ENCODE measurements at places on chromosomes 7 and 10. TPM values are rescaled to one million over a fixed set of nuclear protein-coding genes. Genes with fewer than 3 reads are reported as not detected.

CALML5 gene
- not detected for total RNA-seq

CWF19L1 gene
- 24.0 TPM for total RNA-seq

GRM3 gene
- 0.03 TPM for total RNA-seq

OR6V1 gene
- total RNA-seq: not detected

GJD4 gene
- total RNA-seq: 0.17 TPM

GDI2 gene
- total RNA-seq: 361 TPM

CPXM2 gene
- total RNA-seq: 4.9 TPM

PDE6C gene
- 0.07 TPM for total RNA-seq

VSTM2A gene
- total RNA-seq: not detected

TUBAL3 gene
- total RNA-seq: 1.0 TPM

ARL3 gene
- 6.4 TPM for total RNA-seq

AKR1C2 gene
- total RNA-seq: 51.0 TPM

SMKR1 gene
- total RNA-seq: 0.88 TPM

CLDN15 gene
- total RNA-seq: 11.4 TPM

- DNase-seq: no peak
These were observed 19.5 kb downstream of the DNAH11 start for GRCh38 chr7:21562385-21562784.

DNA sequence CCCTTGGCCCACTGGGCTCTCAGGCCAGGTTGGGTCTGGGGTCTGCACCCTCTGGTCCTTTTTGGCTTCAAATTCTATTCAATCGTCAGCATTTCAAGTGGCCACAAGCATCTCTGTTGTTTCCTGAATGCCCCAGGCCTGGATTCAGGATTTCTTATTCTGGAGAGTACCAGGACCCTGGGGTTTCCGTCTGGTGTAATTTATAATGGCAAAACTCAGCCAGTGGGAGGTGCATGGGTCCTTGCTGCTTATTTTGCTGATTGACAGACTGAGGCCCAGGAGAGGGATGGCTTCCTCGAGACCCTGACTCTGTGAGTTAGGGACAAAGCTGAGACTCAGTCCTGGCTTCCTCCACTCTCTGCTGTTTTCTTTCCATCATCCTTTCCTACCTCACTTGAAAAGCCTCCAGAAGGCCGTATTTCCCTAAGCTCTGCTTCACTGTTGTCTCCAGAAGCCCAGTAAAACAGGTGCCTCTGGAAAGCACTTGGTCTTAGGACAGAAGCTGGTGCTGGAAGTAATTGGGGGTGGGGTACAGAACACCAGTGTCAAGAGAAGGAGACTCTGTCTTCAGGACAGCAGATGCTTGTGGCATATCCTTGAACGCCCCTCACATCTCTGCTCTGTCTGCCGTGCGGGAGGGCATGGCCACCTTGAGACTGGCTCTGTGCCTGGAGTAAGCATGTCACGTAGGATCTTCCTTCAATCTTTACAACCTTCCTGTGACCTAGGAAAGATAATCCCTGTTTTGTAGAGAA, 39.4 kb upstream of the SH2D4B start:
- DNase-seq: no peak

GRCh38 chr10:72264536-72264935, 9.2 kb upstream of the DDIT4 start:
- no peak for DNase-seq

- no peak for DNase-seq
These were observed 100.1 kb downstream of the XPNPEP1 start for GRCh38 chr10:109823196-109823595.

DNA sequence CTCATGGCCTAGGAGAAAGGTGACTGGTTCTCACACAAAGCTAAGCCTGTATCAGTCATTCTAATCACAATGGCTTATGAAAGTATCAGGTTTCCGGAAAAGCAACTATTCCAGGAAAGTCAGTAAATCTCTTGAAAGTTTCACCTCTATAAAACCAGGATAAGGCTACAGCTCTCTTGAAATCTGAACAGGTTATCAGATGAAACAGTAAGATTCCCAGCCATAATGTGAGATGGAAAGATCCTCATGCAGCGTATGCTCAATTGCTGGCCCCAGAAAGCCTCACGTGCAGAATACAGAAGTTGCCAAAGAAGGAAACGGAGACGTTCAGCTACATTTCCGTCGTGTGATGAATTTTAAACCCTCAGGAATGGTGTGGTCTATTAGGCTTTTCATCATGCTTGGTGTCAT, 90.0 kb downstream of the PFKFB3 start:
- DNase-seq: no peak

- no peak for DNase-seq
These were observed 146.6 kb downstream of the SH2D4B start for GRCh38 chr10:80684259-80684658.

- DNase-seq: no peak
These were observed 18.2 kb upstream of the MAGI2 start for GRCh38 chr7:79471699-79472098.

DNA sequence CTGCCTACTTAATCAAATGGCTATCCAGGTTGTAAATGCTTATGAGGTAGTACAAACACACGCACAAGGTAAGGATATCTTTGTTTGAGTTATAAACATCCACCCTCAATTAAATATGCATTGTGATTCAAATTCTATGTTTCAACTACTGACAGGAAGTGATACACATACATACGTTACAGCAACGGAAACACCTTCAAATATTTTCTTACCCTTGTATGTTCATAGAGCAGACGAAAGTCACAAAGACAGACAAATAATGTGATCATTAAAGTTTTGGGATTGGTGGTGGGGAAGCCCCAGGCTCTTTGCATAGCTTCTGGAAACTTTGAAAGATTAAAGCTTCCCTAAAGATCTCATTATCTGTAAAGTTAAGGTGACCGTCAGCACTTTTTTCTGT, 521.0 kb downstream of the PARD3 start:
- DNase-seq: no peak

- DNase-seq: no peak
These were observed 120.3 kb upstream of the TMEM106B start for GRCh38 chr7:12090757-12091221.

DNA sequence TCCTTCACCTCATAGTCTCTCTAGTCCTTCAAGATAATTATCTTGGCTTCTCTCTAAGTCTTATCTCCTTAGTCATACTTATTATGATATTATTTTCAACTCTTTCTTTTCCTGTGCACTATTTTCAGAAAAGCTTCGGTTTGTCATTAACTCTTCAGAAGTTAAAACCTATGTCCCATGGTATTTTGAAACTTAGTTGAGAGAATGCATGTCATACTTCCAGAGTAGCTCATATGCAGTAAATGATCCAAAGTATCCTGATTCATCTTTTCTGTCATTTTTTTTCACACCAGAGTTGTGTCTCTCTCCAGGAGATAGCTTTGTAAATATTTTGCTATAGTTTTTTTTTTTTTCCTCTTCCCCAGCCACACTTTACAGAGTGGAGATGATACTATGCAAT, 1008.6 kb downstream of the NRG3 start:
- DNase-seq: no peak

GRCh38 chr7:11297764-11298163, 324.1 kb downstream of the PHF14 start:
- DNase-seq: no peak

GRCh38 chr10:10797513-10797912, 220.2 kb upstream of the CELF2 start:
- no peak for DNase-seq

- peak; percentile 50 for DNase-seq
These were observed 21.6 kb downstream of the RBM28 start for GRCh38 chr7:128322040-128322643.

DNA sequence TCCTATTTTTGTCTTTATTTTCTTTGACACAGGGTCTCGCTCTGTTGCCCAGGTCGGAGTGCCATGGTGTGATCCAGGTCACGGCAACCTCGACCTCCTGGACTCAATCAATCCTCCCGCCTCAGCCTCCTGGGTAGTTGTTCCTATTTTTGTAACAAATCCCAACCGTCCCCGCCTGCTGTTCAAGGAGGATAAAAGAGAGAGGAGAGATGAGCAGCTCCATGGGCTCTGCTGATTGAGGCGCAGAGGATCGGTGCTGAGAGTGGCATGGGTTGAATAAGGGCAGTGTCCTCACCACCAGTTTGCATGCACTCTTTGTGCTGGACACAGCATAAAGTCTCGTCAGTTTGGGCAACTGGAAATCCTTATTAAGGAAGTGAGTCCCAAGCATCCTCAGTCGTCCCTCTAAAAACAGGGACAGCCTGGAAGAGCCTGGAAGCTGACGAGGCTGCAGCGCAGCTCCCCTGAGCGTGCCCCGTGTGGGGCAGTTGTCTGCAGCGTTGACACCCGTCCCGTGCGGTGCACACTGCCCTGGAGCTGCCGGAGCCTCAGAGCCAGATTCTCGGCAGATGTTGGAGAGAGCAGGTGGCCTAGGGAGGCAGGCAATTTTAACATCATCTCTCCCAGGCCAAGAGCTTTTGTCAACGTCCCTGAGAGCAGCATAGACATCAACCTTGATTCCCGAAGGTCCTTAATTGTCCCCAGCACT, 404.2 kb upstream of the RNF32 start:
- DNase-seq: no peak

DNA sequence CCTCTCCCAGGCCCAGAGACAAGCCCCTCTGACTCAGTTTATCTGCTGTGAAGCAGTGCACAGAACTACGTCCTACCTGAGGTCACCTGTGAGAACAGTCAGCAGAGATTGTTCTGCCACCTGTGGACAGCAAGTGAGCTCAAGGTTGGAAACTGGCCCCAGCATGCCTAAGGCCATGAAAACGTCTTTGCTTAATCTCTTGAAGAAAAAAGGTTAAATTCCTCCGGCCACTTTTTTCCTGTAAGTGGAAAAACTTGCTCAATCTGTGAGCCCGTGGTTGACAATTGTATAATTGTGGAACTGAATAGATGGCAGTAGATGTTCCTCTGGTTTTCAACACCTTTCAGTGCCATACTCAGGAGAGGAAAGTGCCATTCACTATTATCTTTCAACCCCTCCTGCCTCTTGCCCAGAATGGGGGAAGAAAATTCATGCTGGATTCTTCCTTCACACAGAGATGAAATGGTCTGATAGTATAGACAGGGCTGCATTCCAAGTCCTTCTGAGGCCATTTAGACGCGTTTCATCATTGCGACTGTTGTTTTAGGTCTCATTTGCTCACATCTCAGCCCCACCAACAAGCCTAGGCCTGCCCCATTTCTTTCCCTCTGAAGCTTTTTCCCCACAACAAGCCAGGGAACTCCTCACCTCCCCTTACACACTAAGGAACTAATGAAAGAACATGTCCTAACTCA, 292.9 kb downstream of the FZD1 start:
- no peak for DNase-seq

DNA sequence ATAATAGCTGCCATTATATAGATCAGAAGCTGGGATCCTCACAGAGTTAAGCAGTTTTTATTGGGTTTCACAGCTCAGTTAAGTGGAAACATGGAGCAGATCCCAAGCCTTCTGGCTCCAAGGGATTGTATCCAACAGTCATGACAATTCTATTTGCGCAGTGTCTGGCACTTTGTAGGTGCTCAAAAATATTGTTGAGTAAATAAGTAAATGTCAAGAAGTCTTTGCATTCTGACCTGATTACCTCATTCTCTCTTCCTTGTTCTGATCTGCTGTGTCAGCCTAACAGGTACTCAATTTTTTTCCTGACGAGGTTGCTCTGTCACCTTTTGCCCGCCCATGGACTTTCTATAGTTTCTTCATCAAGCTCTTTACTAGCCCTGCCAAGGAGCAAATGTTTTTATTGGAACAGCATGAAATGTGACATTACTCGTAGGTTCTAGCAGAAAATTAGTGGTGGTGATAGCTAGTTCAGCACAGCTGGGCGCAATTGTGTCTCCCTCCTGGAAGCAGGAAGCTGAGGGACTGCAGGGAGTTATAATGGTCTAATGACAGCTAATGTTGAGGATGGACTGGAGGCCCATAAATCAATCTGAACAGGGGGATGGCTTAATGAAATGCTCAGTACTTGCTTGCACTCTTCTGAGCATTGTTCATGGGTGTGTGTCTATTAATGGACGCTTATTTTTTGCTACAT, 680.2 kb downstream of the CCSER2 start:
- DNase-seq: peak; percentile 39

DNA sequence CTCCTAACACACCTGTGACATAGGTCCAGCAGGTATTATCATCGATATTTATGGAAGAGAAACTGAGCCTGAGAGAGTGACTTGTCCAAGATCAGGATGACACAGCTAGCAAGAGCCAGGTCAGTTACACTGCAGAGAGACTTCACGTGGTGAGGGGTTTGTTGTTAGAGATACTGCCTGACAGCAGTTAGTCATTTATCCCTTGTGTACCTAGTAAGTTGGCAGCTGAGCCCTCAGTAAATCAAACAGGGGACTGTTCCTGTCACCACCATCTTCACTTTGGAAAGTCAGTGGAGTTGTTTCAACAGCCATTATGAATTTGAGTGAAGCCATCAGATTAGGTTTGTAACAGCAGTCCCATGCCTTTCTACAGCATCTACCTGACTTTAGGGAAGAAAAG, 87.5 kb upstream of the GATA3 start:
- no peak for DNase-seq

- peak; percentile 77 for DNase-seq
These were observed 115.4 kb downstream of the ZMIZ1 start for GRCh38 chr10:79184145-79184625.

DNA sequence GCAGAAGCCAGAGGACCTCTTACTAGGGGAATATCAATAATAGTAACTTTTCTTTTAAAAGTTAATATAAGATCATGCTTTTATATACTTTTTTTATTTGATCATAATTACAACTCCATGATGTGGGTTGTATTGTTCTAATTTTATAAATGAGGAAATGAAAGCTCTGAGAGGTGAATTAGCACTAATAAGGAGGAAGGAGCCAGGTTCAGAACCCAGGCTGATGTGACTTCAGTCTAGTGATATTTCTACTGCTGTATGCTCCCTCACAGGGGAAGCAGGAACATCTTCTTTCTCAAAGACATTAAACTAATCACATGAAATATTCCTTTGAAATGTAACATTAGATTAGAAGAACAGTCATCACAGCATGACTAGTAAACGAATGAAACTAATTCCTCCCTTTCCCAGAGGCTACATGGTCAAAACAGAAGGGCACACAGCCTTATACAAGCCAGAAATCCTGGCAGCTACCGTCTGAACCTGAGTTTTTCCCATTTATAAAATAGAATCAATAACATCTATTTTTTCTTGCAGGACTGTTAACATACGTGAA, 81.4 kb upstream of the GJD4 start:
- no peak for DNase-seq

- peak; percentile 64 for DNase-seq
These were observed 35.5 kb downstream of the SEMA3C start for GRCh38 chr7:80883154-80884025.

DNA sequence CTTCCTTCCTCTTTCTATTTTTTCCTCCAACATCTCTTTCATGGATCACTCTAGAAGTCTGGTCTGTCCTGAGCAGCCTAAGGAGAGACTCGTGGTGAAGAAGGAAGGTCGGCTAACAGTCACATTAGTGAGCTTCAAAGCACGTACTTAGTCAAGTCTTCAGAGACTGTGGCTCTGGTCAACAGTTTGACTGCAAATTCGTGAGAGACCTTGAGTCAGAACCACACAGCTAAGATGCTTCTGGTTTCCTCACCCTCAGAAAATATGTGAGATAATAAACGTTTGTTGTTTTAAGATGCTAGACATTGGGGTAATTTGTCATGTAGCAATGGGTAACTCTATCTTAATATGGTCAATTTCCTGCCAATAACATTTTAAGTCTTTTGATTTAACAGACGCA, 126.2 kb upstream of the LRRN3 start:
- no peak for DNase-seq

Measured in hepatocyte (in vitro differentiated cells).